GM12878 (cell line): ENCODE measurements at places on chromosomes 12 and 14. TPM values are rescaled to one million over a fixed set of nuclear protein-coding genes. Genes with fewer than 3 reads are reported as not detected.

DNAJC22 gene
- polyA plus RNA-seq = 0.09 and 0.13 TPM in 2 replicates

BDKRB1 gene
- polyA plus RNA-seq = not detected in 2 replicates

PTPRO gene
- polyA plus RNA-seq = 1.3 and 1.6 TPM in 2 replicates

RNASE7 gene
- polyA plus RNA-seq = not detected in 2 replicates

DIO3 gene
- polyA plus RNA-seq = not detected in 2 replicates

TMCC3 gene
- polyA plus RNA-seq = 9.0 and 9.8 TPM in 2 replicates

FBXL14 gene
- polyA plus RNA-seq = 1.7 and 1.8 TPM in 2 replicates

CIROP gene
- not detected in 2 replicates for polyA plus RNA-seq
